ENCODE measurements at places on chromosomes 5 and 9.

GRCh38 chr9:82776508-82776907 lies 286.4 kb downstream of the RASEF start:
- no peak for DNase-seq

DNA sequence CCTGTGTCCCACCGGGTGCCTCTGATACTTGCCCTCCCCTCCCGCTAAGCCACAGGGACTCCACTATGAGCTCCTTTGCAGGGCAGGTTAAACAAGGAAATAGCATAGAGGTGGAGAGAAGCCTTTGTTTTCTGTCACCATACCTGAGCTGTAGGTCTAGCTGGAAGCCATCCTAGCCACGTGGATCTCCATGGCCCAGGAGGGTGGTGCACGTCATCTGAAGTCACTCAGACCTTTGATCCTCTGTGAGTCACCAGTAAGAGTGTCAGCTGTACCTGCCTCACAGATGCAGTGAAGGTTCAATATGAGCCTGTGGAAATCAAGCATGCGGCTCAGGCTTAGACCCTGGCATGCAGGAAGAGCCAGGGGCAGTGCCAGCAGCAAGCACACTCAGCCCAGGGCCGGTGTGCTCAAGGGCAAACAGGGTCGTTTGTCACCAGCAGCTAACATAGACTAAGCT lies 55.1 kb downstream of the ASS1 start:
- DNase-seq: no peak

GRCh38 chr5:137084016-137084415 lies 415.1 kb downstream of the SPOCK1 start:
- DNase-seq: no peak

DNA sequence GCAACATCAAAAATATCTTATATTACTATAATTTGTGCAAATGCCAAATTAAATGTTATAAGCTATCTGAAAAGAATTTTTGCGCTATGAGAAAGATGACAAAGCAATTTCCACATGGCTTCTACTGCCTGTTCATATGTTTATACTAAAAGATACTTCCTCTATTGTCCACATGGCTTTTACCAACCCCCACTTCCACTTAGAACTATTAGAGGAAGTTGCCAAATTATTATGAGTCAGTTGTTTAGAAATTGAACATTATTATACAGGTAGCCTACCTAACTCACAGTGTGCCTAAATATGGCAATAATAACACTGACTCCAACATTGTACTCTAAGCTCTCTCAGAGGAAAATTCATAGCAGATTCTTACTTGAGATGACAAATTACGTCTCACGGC lies 37.6 kb upstream of the SLC27A6 start:
- DNase-seq: no peak

DNA sequence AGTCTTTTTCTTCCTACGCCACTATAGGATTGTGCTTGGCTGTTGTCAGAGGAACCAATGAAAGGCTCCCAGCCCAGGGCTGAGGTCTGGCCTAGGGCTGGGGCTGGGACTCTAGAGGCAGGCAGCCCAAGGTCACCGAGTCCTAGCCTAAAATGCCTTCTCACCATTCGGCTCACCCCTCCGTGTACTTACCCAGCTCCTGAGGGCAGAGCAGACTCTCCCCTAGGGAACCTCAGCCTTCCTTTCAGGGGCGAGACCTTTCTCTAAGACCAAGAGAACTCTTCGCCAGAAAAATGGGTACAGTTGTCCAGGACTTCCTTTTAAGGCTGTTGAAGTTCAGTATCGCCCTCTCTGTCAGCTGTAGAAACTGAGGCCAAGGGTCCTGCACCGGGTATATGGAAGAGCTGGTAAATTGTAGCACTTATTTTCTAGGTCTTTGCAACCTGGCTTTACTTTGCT lies 1.7 kb upstream of the SPRY4 start:
- DNase-seq: no peak

DNA sequence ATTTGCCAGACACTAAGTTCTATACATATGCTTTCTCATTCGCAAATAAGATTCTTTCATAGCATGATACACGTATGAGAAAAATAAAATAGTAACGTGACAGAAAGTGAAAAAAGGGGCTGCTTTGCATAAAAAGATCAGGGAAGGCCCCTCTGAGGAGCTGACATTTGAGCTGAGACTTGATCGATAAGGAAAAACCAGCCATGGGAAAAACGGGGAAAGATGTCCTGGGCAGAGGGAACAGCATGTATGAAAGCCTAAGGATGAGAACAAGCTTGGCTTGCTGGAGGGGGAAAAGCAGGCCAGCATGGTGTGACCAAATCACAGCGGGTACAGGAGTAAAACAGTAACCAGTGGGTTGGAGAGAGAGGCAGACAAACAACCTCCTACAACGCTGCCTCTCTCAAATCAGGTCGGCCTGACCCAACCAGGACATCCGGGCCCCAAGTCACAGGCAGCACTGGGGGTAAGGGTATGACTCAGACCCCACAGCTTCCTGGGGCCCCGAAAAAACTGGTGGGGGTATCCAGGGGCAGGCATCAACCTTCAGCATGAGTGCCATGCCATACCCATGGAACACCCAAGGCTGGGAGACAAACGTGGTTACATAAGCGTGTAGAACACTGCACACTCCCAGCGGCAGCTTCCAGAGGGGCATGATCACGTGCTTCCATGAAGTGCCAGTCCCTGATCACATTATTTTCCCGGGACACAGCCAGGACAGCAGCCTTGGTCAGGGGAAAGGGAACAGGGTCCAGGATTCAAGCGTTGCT lies 2.2 kb downstream of the TNIP1 start:
- peak; percentile 81 for DNase-seq

DNA sequence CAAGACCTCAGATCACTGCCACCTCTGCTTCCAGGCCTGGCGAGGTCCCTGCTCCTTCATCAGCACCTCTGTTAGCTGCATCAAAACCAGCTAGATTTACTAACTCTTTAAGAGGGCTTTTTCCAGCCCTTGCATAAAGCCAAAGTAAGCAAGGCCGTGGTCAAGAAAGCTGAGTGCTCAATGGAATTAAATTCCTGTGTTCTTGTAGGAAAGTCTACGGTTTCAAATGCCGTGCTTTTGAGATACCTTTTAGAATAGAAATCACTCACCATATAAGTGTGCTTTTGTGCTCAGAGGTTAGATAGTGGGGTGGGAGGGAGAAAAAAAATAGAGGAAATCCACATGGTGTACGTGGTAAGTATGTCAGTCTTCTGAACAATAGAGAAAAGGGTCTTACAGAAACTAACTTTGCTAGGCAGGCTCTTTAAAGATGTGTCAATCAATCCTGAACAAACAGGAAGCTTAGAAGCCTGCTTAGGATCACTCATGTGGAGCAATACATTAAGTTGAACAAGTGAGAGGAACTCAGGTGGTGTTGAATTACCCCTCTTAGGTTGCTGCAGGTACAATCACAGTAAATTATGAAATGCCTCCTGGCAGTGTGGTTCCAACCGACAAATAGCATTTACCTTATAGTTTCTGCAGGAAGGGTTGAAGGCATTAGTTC lies 79.7 kb downstream of the SEMA6A start:
- no peak for DNase-seq

DNA sequence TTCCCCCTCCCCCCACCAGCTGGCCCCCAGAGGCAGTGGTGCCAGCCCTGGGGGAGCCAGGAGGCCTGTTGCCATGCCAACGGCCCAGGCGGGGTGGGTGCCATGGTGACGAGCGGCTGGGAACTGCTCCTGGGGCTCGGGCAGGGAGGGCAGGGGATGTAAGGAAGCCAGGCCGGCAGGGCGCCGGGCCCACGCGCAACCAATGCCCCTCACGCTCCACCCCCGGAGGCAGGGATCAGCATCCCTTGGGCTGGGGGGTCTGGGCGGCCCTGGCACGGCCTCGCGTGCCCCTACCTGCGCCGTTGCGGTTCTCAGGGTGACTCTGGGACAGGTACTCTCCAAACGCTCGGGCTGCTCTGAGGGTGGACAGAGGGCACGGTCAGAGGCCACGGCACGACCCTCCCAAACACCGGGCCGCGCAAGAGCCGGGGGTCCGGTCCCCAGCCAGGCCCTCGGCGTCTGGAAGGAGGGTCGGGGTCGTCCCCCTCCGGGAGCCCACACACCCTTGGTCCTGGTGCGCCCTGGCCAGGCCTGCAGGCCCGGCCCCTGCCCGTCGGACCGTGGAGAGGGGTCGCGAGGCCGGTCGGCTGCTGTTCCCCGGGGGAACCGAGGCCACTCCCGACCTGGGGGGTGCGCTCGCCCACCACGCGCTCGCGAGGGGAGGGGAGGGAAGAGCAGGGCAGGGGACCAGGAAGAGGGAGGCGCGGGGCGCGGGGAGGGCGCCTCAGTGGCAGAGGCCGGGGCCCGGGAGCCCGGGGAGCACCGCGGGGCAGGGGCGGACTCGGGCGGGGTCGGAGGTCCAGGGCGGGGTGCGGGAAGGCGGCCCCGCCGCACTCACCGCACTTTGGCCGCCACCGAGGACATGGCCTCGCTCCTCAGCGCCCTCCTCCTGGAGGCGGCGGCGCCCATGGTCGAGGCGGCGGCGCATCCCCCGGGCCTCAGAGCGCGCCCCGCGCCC lies 661 bp downstream of the NSMF start:
- no peak for DNase-seq

GRCh38 chr9:14692470-14693250 lies 572 bp downstream of the ZDHHC21 start:
- no peak for DNase-seq

DNA sequence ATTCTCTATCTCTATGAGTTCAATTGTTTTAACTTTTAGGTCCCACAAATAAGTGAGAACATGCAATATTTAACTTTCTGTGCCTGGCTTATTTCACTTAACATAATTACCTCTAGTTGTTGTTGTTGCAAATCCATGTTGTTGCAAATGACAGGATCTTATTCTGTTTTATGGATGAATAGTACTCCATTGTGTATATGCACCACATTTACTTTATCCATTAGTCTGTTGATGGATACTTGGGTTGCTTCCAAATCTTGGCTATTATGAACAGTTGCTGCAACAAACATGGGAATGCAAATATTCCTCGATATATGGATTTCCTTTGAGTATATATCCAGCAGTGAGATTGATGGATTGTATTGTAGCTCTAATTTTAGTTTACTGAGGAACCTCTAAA lies 36.3 kb downstream of the MEGF9 start:
- DNase-seq: no peak

GRCh38 chr9:95511952-95512708 lies 4.6 kb downstream of the PTCH1 start:
- no peak for DNase-seq

DNA sequence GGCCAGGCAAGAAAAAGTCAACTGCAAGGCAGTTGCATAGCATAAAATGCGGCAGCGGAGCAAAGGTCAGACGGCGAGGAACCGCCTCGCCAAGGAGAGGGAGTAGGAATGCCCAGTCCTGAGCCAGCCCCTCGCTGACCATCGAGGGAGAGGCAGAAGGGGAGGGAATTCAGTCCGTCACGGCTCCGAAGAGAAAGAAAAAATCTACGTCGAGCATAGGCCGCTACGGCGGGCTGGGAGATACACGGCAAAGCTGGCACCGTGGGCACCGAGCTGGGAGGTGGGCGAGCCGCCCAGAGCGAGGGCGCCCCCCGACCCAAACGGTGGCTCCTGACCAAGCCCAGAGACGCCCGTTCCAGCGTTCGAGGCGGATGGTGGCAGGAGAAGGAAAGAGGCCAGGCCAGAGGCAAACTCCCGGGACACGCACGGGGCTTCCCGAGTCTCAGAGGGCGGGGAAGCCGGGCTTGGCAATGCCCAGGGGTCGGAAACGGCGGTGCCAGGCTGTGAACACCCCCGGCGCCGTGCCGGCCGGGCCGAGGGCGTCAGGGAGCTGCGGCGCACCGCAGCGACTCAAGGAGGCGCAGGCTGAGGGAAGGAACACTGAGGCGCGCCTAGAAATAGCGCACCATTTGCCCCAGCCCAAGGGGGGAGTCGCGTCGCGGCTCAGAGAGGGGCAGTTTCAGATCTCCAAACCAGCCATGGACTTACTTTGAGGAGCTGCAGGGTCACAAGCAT lies 518 bp downstream of the SPRY4 start:
- DNase-seq: no peak

- DNase-seq: no peak
These were observed 41.5 kb upstream of the ANKH start for GRCh38 chr5:14913096-14913495.

DNA sequence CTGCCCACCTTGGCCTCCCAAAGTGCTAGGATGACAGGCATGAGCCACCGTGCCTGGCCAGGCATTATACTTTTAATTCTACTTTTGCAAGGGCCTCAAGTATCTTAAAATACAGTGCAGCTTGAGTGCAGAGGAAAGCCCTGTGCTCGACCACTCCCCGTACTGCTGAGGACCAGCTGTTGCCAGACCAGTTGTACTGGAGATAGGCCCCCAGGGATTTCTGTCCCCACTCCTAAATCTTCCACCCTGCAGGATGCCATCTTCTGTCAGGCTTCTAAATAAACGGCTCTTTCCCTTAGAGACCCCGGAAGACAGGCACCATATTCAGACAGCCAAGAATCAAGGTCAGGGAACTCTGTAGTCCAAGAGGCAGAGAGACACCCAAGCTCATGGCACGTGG lies 16.6 kb upstream of the PSMD5 start:
- DNase-seq: no peak

- DNase-seq: no peak
These were observed 9.6 kb downstream of the MTMR12 start for GRCh38 chr5:32302835-32303754.

DNA sequence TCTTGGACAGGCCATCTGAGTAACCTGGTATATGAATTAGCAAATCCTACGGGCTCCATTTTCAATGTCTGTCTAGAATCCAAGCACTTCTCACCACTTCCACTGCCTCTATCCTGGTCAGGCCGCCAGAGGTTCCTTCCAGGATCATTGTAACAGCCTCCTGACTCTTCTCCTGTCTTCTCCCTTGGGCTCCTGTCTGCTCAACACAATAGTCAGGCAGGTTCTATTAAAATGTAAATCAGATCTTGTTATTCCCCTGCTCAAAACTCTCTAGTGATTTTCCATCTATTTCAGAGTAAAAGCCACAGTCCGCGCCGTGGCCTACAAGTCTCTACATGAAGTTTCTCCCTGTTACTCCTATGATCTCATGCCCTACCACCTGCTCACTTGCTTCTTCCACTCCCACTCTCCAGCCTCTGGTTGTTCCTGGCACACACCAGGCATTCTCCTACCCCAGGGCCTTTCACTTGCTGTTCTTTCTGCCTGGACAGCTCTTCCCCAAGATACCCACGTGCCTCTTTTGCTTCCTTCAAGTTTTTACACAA lies 21.7 kb downstream of the ZNF366 start:
- DNase-seq: no peak

DNA sequence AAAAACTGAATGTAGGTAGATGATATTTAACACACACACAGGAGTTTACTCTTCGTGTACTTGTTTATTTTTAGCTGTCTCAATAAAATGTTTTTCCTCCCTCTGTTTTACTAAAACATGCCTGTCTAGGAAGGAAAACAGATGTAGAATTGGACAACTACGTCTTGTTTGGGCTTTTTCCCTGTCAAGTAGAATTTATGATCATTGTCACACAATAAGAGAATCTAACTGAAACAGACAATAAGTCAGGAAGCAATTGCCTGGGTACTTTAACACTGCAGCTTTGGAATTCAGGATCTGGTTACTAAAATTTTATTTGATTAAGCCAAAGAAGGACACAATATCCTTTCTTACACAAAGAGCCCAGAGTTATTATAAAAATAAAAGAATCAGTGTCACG lies 164.2 kb downstream of the ZDHHC21 start:
- DNase-seq: no peak
